ENCODE measurements at places on chromosomes 13 and 19.

- no peak overlapping the region for H3K27ac ChIP-seq
- H3K4me3 ChIP-seq: no peak overlapping the region
- H3K27me3 ChIP-seq: no peaks in the 10 kb centered on the region
- no peaks in the 10 kb centered on the region for H3K4me1 ChIP-seq
- DNase-seq: no peak
Measured at GRCh38 chr13:36190771-36191170, 23.6 kb downstream of the SOHLH2 start.

DNA sequence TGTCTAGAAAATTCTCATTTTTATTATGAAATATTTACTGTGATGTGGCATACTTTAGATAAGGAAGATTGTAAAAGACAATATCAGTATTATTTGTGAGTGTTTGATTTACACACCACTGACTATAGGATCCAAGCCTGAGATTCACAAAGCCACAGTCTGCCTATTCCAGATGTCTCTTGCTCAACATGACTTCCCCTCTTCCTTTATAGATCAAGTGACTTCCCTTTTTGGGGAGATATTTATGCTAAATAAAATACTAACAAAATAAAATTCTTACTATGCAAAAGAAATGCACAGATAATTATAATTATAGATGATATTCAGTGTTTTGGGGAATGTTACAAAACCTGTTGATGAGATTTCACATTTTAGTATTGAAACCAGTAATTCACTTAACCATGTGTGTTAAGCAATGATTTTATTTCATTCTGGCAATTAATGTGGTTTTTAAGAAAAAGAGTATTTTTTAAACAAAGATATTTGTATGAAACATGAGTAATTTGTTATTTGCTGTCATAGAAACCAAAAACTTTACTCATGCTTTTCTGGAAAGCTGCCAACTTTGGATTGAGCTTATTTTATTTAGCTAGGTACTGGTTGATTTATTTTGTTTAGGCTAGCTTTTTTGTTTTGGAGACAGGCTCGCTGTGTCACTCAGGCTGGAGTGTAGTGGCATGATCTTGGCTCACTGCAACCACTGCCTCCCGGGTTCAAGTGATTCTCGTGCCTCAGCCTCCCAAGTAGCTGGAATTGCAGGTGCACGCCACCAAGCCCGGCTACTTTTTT lies 13.7 kb upstream of the GPR183 start:
- no peaks in the 10 kb centered on the region for H3K27me3 ChIP-seq
- no peak overlapping the region for H3K27ac ChIP-seq
- no peak overlapping the region for H3K4me3 ChIP-seq
- H3K4me1 ChIP-seq: peaks cover 66% of the 10 kb centered on the region

DNA sequence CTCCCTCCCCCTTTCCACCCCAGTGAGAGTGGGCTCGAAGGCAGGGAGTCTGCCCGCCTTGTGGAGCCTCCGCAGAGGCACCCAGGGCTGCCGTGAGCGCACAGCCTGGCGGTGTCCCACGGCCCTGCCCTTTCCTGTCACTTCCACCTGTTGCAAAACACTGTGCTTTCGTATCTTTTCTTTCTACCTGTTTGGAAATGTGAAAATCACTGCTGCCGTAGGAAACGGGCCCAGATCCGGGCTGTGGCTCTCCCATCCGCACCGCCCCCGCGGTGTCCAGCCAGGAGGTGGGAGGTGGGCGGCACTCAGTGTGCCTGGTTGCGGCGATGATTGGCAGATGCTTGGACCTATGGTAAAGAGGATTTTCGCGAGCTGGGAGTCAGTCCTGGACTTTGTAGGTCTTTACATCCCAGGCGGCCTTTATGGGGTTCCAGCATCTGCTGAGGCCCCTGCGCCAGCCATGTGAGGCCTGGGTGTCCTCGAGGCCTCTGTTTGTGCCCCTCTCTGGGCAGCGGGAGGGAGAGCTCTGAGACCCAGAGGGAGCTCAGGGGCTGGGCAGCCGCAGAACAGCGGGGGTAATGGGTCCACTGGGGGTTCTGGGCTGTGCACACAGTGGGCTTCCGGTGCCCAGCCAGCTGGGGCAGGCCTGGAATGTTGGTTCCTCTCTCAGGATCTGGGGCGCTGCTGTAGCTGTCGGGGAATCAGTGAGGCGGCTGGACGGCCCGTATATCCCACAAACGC lies 6.1 kb downstream of the STK11 start:
- H3K4me1 ChIP-seq: peaks cover 48% of the 10 kb centered on the region
- H3K4me3 ChIP-seq: no peak overlapping the region
- no peaks in the 10 kb centered on the region for H3K27me3 ChIP-seq
- peak overlapping the region; percentile 78 for H3K27ac ChIP-seq
- DNase-seq: no peak

DNA sequence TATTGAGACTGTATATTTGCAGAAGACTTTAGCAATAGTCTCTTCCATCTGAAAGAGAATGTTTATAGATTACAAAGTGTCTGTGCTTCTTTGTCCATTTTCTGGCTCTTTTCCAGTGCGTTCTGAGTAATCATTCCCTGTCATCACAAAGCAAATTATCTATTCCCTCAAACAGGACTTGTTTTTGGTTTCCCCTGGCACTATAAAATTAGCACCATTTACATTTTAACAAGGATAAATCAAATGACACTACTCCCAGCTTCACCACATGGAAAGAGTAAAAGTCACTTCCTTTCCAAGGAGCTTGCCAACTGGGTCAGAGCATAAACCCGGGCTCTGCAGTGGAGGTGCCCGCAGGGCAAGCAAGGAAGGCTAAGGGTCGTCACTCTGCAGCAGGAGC lies 88.1 kb downstream of the SHISA2 start:
- DNase-seq: no peak
- no peak overlapping the region for H3K27ac ChIP-seq

DNA sequence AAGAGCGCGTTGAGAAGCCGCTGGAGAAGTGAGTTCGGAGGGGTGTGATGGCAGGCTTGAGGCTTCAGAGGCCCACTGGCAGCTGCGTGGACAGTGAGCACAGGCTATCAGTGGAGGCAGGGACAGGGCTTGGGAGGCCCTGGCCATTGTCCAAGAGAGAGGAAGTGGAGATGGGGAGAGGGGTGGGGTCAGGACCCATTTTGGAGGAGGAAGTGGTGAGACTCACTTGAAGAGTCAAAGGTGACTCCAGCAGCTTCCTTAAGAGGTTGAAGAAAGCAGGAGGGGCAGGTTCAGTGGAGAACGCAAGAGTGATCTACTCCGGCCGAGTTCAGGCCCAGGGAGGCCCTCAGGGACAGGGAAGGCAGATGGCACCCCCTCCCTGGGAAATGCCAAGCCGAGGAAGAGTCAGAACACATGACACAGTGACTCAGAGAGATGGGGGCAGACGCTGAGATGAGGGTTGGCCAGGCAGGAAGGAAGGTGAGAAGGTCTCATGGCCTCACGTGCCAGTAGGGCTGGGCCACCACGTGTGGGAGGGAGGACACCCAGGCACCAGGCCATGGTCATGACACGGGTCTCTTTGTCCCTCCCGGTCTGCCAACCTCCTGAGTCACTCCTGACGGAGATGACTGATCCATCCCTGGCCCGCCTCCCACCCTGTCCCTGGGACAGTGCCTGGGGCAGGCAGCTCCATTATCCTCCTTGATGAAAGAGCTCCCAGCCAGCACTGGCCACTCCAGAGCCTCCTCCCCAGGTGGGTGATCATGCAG lies 10.1 kb upstream of the CD22 start:
- DNase-seq: peak; percentile 26
- H3K4me3 ChIP-seq: no peak overlapping the region
- H3K4me1 ChIP-seq: peaks cover 11% of the 10 kb centered on the region
- H3K36me3 ChIP-seq: no peaks in the 10 kb centered on the region
- peaks cover 33% of the 10 kb centered on the region for H3K27me3 ChIP-seq

DNA sequence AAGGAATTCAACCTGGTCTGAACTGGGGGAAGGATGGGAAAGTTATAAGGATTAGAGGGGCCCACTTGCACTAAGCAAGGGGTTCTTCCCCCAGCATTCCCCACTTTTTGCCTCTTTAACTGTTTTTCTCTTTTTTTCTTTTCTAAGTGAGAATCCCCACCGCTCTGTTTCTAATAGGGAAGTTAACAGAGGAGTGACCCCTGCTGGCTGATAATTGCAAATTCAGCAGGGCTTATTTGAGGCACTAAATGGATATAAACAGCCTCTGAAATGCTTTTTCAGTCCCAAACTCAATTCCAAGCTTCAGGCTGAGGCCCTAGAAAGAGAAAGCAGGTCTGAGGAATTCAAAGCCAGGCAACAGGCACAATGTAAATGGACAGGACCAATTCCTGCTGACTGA lies 38.2 kb upstream of the CEACAM21 start:
- H3K27ac ChIP-seq: no peak overlapping the region
- peaks cover 55% of the 10 kb centered on the region for H3K4me1 ChIP-seq
- peak; percentile 66 for DNase-seq
- no peak overlapping the region for H3K4me3 ChIP-seq
- peaks cover 8% of the 10 kb centered on the region for H3K36me3 ChIP-seq
- peaks cover 5% of the 10 kb centered on the region for H3K27me3 ChIP-seq

- no peak for DNase-seq
- no peaks in the 10 kb centered on the region for H3K27me3 ChIP-seq
- H3K4me3 ChIP-seq: no peak overlapping the region
- no peaks in the 10 kb centered on the region for H3K36me3 ChIP-seq
- no peaks in the 10 kb centered on the region for H3K4me1 ChIP-seq
Measured at GRCh38 chr13:62110079-62110478, 694.4 kb upstream of the PCDH20 start.
